ENCODE measurements at places on chromosomes 4 and X.

- no peak for DNase-seq
Observed at GRCh38 chrX:17590892-17591740, 146.2 kb upstream of the SCML1 start.

- no peak for DNase-seq
Observed at GRCh38 chr4:48110452-48110978, 23.5 kb downstream of the TXK start.

DNA sequence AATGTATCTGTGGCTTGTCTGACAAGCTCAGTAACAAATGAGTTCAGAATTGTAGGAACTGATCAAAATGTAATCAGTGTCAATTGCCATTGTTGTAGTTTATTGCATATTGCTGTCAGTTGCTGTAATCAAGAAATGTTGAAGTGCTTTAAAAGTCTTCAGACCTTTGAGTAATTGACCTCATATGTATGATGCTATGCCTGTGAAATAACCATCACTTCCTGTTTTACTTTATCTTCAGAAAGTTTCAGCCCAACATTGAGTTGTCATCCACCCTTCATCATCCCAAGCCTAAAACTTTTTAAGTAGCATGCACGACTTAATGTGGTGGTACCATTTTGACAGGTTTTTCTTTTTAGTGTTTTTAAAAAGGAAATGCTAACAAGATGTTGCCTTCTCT lies 212.4 kb downstream of the ARHGAP10 start:
- DNase-seq: no peak

DNA sequence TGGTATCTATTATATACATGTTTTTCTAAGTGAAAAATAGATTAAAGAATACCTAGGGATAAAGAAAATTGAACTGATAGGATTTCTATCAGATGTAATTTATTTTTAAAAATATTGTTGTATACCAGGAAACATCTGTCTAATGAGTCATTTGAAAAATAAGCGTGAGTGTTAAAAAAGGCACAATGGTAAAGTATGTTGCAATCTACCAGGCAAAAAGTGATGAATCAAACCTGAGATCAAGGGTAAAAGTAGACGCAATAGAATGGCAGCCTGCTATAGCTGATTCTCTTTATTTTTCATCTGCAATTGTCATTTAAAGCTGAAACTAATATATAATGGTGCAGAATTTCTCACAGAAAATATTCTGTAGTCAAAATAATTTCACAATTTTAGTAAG lies 1119.6 kb downstream of the PCDH18 start:
- no peak for DNase-seq

DNA sequence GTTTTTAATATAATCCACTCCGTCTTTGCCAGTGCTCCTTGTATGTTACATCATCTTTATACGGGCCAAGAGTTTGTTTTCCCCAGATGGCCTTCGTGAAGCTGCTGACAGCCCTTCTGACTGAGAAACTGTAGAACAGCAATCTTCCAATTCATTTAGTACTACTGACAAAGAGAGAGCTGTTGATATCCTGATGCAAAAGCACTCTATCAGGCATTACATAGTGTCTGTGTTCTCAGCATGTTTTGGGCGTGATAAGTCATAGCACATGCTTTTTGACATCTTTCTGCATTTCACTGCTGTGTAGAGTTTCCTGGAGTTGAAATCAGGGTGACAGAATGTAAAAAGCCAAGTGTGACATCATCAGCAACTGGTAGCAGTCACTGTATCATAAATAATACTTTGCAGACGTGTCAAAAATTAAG lies 746.3 kb upstream of the FAM241A start:
- no peak for DNase-seq

- DNase-seq: no peak
Observed at GRCh38 chr4:36164900-36165630, 79.2 kb downstream of the ARAP2 start.

- no peak for DNase-seq
Observed at GRCh38 chrX:21167011-21167410, 207.2 kb upstream of the CNKSR2 start.

GRCh38 chr4:121686255-121686654 lies 10.5 kb downstream of the ANXA5 start:
- DNase-seq: no peak

GRCh38 chr4:14446311-14446710 lies 556.0 kb upstream of the CPEB2 start:
- no peak for DNase-seq

- DNase-seq: no peak
Observed at GRCh38 chr4:81482326-81482725, 10.6 kb upstream of the RASGEF1B start.

- DNase-seq: no peak
Observed at GRCh38 chrX:72540318-72540717, 32.3 kb downstream of the HDAC8 start.

DNA sequence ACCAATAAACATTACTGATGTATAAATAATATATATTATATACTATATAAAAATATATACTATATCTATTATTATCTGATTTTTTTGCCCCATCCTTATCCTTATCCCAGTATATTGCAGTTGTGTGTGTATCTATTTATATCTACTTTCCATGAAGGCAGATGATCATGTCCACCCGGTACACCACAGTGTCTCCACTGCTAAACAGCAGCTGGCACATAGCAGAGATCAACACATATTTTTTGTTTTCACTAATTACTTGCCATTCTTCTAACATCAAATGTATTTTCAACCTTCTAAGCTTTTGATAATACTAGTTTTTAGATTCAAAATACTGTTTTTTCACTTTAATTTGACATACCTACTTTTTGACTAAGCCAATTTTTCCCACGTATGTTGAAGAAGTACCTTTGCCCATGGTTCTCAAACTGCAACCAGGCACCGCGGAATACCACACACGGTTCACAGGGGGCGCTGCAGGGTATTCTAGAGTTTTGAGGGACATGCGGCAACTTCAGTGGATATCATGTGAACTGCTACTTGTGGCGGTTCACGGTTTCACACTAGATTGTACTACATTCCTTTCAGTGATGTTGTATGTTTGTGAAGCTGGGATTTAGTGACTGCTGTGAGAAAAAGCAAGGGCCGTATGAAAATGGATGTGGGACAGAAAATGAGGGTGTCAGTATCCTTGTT lies 182.5 kb upstream of the NPY2R start:
- no peak for DNase-seq

DNA sequence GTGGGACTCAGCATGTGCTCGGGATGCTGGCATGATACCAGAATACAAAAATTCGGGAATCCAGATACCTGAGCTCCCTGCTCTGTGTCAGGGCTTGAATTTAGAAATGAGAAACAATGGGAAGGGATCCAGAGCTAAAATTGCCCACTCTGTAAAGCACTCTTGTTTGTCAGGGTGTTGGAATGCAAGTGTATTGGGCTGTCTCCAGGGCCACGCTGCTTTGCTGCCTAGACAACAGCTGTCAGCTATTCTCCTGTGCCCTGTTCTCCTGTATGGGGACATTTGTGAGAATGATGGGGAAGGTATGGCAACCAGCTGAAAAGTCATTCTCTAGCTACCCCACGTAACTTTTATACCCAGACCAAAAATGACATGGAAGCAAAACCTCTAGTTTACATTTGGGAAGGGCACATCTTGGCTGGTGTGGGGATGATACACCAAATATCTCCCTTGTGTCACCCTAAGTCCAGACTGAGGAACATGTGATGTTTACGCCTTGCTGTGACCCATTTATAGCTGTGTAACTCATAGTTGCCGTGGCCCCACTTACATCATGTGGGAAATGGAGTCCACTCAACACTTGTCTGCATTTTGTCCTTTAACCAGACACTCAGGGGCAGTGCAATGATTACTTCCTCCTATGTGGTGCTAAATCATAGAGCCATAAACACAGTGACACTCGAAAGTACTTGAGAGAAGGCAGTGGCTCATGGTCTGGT lies 46.6 kb downstream of the SMPX start:
- no peak for DNase-seq

GRCh38 chrX:53284684-53285447 lies 3.5 kb upstream of the IQSEC2 start:
- peak; percentile 88 for DNase-seq

GRCh38 chr4:41749631-41750039 lies 1.1 kb upstream of the PHOX2B start:
- no peak for DNase-seq

DNA sequence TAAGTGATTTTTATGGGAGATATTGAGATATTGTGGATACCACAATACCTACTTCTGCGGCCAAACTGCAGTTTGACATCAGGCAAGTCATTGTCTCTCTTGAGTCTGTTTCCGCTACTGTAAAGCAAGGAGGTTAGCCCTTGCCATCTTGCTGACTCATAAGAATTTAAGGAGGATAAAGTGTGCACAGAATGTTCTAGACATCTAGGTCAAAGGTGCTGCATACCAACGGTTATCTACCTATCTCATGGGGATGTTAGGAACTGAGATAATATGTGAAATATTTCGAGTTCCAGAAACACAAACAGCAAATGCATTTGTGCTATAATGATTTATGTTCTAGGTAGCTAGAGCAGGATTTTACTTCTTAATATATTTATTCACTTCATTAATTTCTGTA lies 211.5 kb upstream of the NR3C2 start:
- DNase-seq: no peak

GRCh38 chr4:4182835-4183568 lies 43.7 kb downstream of the OTOP1 start:
- no peak for DNase-seq

GRCh38 chr4:112633477-112634235 lies 3.1 kb downstream of the ZGRF1 start:
- DNase-seq: no peak

- peak; percentile 89 for DNase-seq
Observed at GRCh38 chrX:130082244-130083106, 27.8 kb downstream of the ELF4 start.

DNA sequence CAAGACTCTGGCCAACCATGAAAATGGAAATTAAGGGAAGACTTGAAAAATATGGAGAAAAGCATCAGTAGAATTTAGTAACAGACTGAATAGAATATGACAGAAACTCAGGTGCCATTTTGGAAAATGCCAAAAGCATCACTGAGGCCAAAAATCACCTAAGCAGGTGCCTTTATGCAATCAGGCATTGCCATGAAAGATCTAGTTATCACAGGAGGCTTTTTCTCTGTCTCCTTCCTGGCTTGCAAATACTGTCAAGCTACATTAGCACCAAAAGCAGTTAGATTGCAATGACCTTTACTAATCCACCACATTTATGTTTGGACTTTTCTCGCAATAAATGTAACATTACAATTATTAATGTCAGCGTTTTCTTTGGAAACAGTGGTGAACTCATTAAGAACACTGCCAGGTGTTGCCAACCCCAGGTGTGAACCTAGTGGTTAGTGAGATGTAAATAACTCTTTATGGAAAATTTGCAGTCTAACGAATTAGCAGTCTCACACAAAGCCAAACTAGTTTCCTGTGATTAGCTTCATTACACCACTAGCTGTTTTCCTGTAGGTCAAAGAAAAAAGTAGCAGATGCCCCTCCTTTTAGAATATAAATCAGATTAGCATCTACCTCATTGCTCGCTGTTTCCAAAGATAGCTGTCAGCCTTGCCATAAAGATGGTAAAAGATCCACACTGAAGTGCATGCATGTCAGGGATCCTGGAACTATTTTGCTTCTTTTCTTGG lies 1568.4 kb upstream of the TENM3 start:
- DNase-seq: no peak

- no peak for DNase-seq
Observed at GRCh38 chrX:153537526-153538295, 20.3 kb downstream of the ATP2B3 start.

DNA sequence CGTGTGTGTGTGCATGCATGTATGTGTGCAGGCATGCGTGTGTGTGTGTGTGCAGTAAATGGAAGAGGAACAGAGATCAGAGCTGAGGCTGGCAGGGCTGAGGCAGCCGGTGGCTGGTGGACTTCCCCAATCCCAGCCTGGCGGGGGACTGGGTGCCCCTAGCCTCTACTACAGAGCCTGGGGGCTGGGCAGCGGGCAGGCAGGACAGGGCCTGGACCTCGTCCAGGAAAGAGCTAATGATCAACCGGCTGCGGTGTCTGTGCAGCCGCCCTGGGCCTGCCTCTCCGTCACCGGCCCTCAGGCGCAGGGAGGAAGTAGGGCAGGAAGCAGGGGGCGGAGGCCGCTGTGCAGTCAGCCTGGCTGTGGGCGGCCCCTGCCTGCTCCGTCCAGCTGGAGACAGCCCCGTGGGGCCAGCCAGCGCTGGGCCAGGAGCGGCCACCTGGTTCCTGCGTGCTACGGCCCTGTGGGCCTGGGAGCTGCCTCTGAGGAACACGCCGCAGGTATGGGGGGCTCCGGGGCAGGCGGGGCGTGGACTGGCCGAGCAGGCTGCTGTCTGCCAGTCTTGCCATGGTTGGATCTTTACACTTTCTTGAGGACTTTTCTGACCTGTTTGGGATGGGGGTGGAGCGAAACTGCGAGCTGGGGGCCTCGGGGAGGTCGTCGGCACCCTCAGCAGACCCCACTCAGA lies at the start of gene SH3TC1:
SH3TC1 (plus strand) TSS at position 385 of the 688 bp plus-strand sequence. CDS start 5,905 bp downstream, outside the sequence.
- peak; percentile 96 for DNase-seq

DNA sequence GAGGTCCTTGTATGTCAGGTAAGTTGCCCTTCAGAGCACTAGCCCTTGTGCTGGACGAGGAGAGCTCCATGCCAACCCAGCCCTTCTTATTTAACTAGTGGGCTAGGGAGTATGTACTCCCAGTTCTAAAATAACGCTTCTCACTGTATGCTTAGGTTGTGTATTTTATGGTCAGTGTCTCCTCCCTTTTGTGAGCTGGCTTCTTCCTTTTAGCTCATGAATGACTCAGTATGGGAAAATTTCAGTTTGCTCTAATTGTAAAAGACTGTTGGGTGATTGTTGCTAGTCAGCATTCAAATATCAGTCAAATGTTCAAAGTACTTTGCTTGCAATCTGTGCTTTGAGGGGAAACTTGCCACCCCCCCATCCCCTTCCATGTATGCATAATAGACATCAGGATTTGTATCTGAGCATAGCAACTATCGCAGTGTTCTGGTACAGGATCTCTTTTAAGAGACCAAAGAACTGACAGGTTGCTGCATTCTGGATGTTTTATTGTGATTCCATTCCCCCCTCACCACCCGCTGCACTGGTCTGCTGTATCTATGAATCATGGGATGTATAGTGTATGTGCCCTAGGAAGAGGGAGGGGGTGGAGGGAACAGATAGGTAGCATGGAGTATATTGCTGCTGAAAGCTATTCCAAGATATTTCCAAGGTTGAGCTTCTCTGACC lies 34.7 kb downstream of the DLG3 start:
- no peak for DNase-seq

GRCh38 chr4:139808808-139809756 lies 143.5 kb downstream of the MGST2 start:
- DNase-seq: no peak

DNA sequence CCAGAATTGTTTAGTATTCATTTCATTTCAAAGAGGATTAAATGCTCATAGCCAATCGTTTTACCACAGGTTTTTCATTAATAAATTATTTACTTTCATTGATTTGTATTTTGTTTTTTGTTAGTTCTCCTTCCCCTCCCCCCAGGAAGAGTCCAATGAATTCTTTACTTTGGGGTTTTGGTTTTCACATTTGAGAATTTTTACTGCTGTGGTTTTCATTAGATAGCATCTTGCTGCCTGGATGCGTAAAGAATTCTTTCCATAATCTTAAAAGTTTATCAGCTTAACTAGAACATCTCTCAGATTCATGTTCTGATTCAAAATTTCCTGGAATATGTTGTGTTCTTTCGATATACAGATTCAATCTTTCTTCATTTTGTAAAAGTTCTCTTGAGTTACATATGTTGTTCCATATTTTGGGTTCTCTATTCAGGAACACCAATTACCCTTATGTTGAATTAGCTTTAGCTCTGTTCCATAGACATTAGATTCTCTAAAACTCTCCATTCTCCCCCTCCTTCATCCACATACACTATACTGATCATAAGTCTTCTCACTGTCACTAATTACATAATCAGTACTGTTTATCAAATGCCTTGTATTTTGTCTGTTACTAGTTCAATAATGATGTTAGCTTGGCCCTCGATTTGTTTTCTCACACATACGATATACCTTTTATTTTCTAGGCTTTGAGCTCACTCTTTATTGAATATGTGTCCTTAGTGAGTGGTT lies 184.4 kb downstream of the CAMK2D start:
- DNase-seq: no peak

All from posterior vena cava (tissue), 2 donors.